ENCODE measurements at places on chromosomes 7 and 10.

- H3K27ac ChIP-seq: no peak overlapping the region
- no peak for DNase-seq
- H3K4me3 ChIP-seq: no peak overlapping the region
- no peaks in the 10 kb centered on the region for H3K4me1 ChIP-seq
- no peaks in the 10 kb centered on the region for H3K27me3 ChIP-seq
Observed at GRCh38 chr7:145986248-145986874, 130.2 kb upstream of the CNTNAP2 start.

GRCh38 chr10:70135684-70136083, 3.1 kb upstream of the AIFM2 start:
- H3K4me1 ChIP-seq: peaks cover 27% of the 10 kb centered on the region
- no peak for DNase-seq
- H3K4me3 ChIP-seq: no peak overlapping the region
- H3K27me3 ChIP-seq: no peaks in the 10 kb centered on the region
- H3K36me3 ChIP-seq: peaks cover 6% of the 10 kb centered on the region

GRCh38 chr10:20608503-20608902, 288.6 kb downstream of the NEBL start:
- H3K27me3 ChIP-seq: no peaks in the 10 kb centered on the region
- no peak overlapping the region for H3K4me3 ChIP-seq
- DNase-seq: no peak
- H3K36me3 ChIP-seq: no peaks in the 10 kb centered on the region
- H3K4me1 ChIP-seq: no peaks in the 10 kb centered on the region

DNA sequence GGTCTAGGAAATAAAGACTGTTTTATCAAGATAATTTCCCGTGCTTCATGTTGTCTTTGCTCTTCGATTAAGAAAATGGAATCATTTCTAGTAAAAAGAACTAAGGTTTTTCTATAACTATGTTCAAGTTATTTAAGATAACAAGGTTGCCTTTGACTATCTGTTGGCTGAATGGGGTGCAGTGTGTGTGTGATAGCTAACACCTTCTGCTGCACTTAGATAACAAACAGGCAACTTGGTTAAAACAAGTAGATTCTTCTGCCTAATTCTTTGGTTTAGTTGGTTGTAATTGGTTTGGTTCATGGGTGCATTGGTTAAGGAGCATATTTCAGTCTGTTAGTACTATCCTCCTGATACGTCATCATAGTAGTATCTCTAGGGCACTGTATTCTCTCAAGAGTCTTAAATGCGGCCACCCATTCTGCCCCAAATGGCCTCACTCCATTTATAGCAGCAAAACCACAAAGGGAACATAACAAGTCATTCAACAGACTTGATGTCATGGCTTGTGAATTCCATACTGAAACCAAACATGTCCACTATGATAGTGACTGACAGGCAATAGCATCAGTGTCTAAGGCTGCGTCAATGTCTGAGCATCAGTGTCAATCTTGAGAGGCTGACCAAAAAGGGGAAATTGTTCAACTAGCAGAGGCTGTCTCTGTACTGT, 55.7 kb downstream of the CCDC3 start:
- no peak for DNase-seq
- H3K4me3 ChIP-seq: no peak overlapping the region
- no peak overlapping the region for H3K27ac ChIP-seq
- H3K27me3 ChIP-seq: no peaks in the 10 kb centered on the region

DNA sequence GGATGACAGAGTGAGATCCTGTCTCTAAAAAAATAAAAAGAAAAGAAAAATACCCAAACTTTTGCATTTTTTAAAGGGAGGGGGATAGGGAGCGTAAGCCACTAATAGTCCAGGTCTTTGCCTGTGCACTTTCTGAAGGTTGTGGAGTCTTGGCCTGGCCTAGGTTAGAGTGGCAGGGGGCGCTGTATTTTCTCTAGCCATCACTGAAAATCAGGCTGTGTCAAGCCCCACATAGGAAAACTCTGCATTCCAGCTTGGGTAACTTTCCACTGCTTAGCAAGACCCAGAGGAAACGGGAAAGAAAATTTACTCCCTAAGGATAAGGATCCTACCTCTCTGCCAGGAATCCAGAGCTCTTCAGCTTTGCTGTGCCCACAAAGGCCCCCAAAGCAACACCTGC, 10.5 kb upstream of the PAX4 start:
- H3K4me1 ChIP-seq: no peaks in the 10 kb centered on the region
- H3K27me3 ChIP-seq: peaks cover 29% of the 10 kb centered on the region
- no peaks in the 10 kb centered on the region for H3K36me3 ChIP-seq
- no peak for DNase-seq
- H3K27ac ChIP-seq: no peak overlapping the region

DNA sequence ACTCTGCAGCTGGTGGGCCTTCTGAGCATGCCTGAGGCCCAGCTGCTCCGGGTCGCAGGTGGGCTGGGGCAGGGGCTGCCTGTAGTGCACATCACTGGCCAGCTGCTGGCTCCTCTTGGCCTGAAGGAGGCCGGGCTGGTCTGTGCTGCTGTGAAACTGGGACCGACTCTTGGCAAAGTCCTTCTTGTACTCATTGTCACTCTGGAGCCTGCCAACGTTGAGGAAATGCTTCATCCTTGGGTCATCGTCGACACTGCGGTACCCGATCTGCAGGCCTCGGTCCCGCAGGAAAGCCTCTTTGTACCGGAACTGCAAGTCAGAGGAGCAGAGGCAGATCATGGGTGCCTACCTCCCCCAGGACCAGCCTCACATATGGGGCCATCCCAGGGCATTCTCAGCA, 37.7 kb downstream of the HABP2 start:
- no peak for DNase-seq
- no peaks in the 10 kb centered on the region for H3K36me3 ChIP-seq
- H3K27me3 ChIP-seq: no peaks in the 10 kb centered on the region

DNA sequence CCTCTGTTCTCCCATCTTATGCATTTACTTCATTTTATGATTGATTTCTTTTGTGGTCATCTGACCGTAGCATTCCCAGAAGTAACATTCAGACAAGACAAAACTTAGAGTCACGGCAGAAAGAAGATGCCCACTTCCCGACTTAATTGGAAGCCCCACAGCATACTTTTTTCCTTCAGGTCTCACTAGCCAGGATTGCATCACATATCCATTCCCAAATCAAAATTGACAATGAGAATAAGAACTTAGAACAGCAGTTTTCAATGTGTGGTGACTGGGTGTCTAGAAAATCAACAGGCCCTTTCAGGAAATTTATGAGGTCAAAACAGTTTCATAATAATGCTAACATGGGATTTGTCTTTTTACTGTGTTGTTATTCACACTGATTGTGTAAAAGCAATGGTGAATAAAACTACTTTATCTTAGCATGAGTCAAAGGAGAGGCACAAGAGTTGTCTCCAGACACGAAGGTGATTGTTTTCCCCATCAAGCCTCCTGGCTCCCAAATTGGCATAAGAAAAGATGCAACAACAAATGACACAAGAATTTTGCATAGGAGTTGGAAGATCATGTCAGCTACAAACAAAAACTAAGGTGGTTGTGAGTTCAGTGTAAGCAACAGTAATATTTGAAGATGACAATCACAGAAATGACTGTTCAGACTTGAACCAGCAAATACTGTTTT, 493.9 kb downstream of the HTR7 start:
- no peaks in the 10 kb centered on the region for H3K27me3 ChIP-seq
- H3K36me3 ChIP-seq: no peaks in the 10 kb centered on the region
- H3K4me1 ChIP-seq: no peaks in the 10 kb centered on the region
- no peak for DNase-seq
- H3K27ac ChIP-seq: no peak overlapping the region

GRCh38 chr7:157704365-157704764, 367.6 kb downstream of the DNAJB6 start:
- H3K4me3 ChIP-seq: no peak overlapping the region
- H3K27ac ChIP-seq: no peak overlapping the region
- H3K36me3 ChIP-seq: no peaks in the 10 kb centered on the region
- no peaks in the 10 kb centered on the region for H3K4me1 ChIP-seq
- peaks cover 31% of the 10 kb centered on the region for H3K27me3 ChIP-seq

GRCh38 chr10:103199488-103199887, 6.4 kb upstream of the NT5C2 start:
- H3K27ac ChIP-seq: no peak overlapping the region
- H3K4me3 ChIP-seq: no peak overlapping the region
- H3K4me1 ChIP-seq: peaks cover 20% of the 10 kb centered on the region
- no peaks in the 10 kb centered on the region for H3K36me3 ChIP-seq

GRCh38 chr7:102890292-102890970, 22.4 kb upstream of the LRRC17 start:
- H3K27me3 ChIP-seq: no peaks in the 10 kb centered on the region
- H3K4me3 ChIP-seq: no peak overlapping the region

GRCh38 chr7:1534330-1535099, 4.0 kb downstream of the MAFK start:
- no peak overlapping the region for H3K4me3 ChIP-seq
- peaks cover 34% of the 10 kb centered on the region for H3K4me1 ChIP-seq
- DNase-seq: no peak
- peaks cover 1% of the 10 kb centered on the region for H3K36me3 ChIP-seq

DNA sequence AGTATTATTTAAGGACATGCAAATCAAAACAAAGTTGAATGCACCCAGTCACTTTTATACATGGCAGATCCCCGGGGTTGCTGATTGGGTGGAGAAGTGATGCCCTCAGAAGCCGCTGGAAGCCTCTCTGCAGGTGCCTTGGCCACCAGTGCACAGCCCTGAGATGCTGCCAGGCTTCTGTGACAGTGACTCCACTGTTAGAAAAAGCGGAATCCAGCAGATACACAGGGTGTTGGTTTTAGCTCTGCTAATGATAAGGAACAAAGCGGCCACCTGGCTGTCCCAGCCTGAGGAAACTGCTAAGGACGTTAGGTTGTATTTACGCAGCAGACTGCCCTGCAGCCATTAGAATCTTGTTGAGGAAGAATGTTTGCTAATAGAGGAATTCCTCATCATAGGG, 47.5 kb downstream of the JAKMIP3 start:
- H3K27me3 ChIP-seq: no peaks in the 10 kb centered on the region
- no peak overlapping the region for H3K27ac ChIP-seq
- H3K36me3 ChIP-seq: no peaks in the 10 kb centered on the region

DNA sequence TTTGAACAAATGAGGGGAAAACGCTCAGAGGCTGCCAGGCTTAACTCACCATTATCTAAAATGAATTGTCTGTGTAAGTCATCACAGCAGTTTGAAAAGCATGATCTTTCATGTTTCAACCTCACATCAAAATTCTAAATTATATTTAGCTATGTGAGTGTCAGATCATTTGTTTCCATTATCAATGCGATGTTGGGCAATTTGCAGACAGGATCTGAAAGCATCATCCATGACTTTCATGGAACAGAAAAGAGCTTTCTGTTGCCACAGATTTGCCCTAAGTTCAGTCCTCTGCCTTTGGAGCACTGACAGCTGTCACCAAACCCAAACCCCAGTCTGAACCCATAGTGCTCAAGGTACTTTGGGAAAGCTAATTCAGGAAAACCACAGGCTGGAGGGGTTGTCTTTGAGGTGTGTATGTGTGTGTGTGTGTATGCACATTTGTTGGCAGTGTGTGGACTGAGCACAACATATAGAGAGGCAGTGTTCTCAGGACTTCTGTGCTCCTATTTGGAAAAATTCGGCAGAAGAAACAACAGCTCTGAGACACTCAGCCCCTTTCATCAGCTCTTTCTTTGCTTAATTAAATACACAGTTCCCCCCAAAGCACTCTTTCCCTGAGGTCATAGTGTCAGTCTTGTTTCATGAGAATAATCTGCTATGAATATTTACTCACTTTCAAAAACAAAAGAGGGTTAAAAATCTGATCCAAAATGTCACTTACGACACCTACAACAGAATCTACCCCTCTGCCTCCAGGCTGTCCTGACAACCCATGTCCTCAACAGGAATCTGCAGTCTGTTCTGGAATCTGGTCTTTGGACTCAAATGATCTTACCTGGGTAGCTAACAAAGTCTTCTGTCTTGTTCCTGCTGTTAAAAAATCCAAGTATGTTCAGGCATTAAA, 188.5 kb upstream of the KLF14 start:
- no peaks in the 10 kb centered on the region for H3K27me3 ChIP-seq
- no peak for DNase-seq
- peak overlapping the region; percentile 99 for H3K27ac ChIP-seq
- H3K4me3 ChIP-seq: no peak overlapping the region

DNA sequence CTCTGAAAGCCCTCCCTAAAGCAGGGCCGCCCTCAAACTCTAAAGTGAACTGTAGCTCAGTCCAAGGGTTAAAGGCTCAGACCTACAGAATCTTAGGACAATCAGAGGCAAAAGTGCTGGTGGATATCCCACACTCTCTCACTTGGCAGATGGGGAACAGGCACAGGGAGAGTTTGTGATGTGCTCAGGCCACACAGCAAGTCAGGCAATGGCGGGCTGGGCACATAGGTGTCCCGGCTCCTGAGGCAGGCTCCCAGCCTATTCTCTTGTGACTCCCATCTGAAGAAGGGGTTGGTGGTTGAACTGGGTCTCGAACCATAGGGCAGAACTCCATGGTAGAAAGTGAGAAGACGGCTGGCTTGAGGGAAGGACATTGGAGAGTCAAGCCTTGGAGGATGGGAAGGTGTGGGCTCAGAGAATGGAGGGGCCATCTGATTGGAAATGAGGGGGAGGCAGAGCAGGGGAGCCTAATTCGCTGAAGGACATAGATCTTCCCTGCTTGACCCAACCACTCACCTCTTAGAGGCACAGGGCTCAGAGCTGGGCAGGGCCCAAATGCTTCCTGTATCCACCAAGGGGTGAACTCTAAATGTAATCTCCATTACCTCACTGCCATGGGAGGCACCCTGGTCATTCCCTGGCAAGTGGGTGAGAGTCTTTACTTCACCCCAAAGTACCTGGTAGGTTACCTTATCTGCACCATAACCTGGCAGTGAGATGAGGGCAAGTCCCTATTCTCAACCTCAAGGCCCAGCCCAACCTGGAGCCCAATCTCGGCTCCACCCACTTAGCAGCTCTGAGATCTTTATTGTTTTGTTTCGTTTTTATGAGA, 4.9 kb upstream of the ZMIZ1 start:
- peaks cover 31% of the 10 kb centered on the region for H3K4me1 ChIP-seq
- no peak overlapping the region for H3K4me3 ChIP-seq
- no peaks in the 10 kb centered on the region for H3K36me3 ChIP-seq
- H3K27ac ChIP-seq: no peak overlapping the region
- peaks cover 2% of the 10 kb centered on the region for H3K27me3 ChIP-seq

DNA sequence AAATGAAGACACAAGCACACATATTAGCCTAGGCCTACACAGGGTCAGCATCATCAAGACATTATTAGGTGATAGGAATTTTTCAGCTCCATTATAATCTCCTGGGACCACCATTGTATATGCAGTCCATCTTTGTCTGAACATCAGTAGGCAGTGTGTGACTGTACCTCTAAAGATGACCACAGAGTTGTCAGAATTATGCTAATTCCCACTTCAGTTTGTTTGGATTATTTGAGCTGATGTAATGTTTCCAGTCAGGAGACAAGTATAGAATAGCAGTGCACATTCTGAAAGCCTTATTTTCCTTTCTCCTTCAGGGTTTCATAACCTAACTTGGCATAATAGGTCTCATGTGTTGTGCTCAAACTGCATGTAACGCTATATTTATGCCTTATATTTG, 306.4 kb downstream of the NXPH1 start:
- H3K4me1 ChIP-seq: no peaks in the 10 kb centered on the region
- H3K27ac ChIP-seq: no peak overlapping the region
- H3K27me3 ChIP-seq: no peaks in the 10 kb centered on the region

- peak overlapping the region; percentile 73 for H3K27ac ChIP-seq
- H3K4me3 ChIP-seq: peak overlapping the region; percentile 64
- peak; percentile 23 for DNase-seq
- peaks cover 52% of the 10 kb centered on the region for H3K36me3 ChIP-seq
Observed at GRCh38 chr10:131972474-131973071, 9.2 kb downstream of the BNIP3 start.
